Naive thymus-derived CD8-positive, alpha-beta T cell (primary cell): ENCODE measurements at places on chromosomes 12 and 14. TPM values are rescaled to one million over a fixed set of nuclear protein-coding genes. Genes with fewer than 3 reads are reported as not detected.

The GPX2 gene
- polyA plus RNA-seq, result not detected

- DNase-seq, result no peak
These were observed 57.5 kb upstream of the PTGR2 start for GRCh38 chr14:73794146-73794545.

- no peak for DNase-seq
These were observed 281.6 kb downstream of the SLC6A15 start for GRCh38 chr12:84631020-84631419.

GRCh38 chr12:113847856-113848255 is 118.3 kb downstream of the RBM19 start:
- DNase-seq, result no peak

The GDF3 gene
- not detected for polyA plus RNA-seq

DNA sequence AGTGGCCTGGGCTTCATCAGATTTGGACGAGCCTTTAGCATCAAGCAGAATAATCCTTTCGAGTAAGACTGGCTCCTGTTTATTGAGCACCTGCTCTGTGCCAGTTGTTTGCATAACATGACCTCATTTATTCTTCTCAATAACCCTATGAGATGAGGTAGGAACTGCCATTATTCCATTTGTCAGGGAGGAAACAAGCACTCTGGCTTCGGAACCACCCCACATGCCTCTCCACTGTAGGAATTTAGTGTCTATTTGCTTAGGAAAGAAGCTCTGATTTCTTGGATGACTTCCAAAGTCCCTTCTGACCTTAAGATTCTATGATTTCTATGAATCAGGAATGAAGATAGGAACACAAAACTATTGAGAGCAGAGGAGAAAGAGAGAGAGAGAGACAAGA is 11.0 kb downstream of the SAMD4A start:
- no peak for DNase-seq

The HNF1A gene
- not detected for polyA plus RNA-seq

DNA sequence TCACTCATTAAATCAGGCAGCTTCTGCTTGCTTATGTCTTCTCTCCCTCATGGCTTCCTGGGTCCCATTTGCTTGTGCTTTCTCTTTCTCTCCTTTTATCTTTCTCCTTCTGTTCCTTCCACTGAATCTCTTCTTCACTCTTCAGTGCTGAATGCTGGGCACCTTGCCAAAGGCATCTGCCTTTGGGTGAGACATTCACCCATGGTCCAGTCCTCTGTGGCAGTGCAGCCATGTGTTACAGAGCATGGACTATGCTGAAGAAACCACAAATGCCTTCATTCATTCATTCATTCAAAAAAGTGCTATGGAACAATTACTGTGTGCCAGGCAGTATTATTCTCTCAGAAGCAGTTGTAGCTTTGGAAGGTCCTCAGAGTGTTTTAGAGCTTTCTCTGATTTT is 344.4 kb upstream of the STXBP6 start:
- no peak for DNase-seq

- DNase-seq, result no peak
These were observed 31.7 kb upstream of the HELB start for GRCh38 chr12:66270613-66271012.

The SLC2A14 gene
- polyA plus RNA-seq, result not detected

- DNase-seq, result no peak
These were observed 103.8 kb downstream of the OSBPL8 start for GRCh38 chr12:76455582-76456345.

DNA sequence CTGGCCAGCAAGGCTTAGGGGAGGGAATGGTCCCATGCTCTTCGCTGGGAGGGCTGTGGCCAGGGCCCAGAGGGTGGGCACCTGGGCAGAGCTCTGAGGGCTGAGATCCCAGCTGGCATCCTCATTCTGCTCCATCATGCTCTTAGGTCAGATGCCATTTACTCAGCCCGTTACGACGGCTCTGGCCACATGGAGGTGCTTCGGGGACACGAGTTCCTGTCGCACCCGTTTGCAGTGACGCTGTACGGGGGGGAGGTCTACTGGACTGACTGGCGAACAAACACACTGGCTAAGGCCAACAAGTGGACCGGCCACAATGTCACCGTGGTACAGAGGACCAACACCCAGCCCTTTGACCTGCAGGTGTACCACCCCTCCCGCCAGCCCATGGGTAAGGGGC is 30.8 kb upstream of the LRP1-AS start:
- DNase-seq, result no peak

The DPPA3 gene
- polyA plus RNA-seq, result not detected

DNA sequence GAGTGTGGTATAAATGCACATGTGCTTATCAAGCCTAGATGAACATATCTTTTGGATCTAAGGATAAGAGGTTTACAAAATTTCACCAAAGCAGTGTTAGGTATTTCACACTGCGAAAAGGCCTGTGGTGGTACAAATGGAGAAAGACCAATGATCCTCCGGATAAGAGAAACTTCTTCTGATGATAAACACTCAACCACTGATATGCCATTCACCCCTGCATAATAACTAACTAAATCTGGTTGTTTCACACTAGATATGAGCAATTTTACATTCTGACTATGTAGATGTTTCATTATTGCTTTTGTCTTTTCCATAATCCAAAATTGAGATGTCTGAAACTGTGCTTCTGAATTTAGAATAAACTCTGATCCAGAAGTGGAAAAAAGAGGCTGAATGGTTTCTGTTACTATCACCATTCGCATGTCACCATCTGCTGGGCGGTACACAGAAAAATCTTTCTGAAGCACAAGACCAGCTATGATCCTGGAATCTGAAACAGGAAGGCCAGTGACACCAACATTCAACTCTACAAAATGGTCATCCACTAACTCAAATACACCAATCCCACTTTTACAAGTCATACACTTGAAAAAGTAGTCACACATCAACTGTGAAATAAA is 1.3 kb downstream of the BBS10 start:
- no peak for DNase-seq

The CLEC1B gene
- polyA plus RNA-seq, result not detected

The RIN3 gene
- polyA plus RNA-seq, result 45.8 TPM

DNA sequence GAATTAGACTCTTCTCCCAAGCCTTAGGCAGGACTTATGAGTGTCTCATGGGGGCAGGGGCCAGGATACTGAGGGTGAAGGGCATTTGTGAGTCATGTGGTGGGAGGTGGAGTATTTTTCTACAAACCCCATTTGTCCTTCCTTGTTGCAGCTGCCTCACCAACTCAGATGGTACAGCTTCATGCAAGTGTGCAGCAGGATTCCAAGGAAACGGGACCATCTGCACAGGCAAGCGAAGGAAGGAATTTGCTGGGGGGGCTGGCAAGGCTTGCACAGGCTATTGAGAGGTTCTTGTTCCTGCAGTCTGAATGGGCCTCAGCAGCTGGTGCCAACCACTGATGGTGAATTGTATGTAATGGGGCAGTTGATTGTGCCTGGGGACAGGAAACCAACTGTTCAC is 125.1 kb downstream of the STAB2 start:
- DNase-seq, result no peak

- no peak for DNase-seq
These were observed 67.0 kb downstream of the ARF6 start for GRCh38 chr14:49959822-49960408.

- no peak for DNase-seq
These were observed 509.9 kb downstream of the DIO2 start for GRCh38 chr14:79701371-79701770.

GRCh38 chr12:117189725-117190209 is 503 bp downstream of the FBXO21 start:
- no peak for DNase-seq

The SMCO3 gene
- not detected for polyA plus RNA-seq

The IGF1 gene
- not detected for polyA plus RNA-seq

- peak; percentile 57 for DNase-seq
These were observed 48.8 kb downstream of the SLC38A1 start for GRCh38 chr12:46219877-46220655.

GRCh38 chr12:70605976-70606375 is 31.3 kb downstream of the PTPRB start:
- DNase-seq, result no peak

GRCh38 chr12:130162745-130163460 is 639 bp downstream of the FZD10 start:
- DNase-seq, result no peak

DNA sequence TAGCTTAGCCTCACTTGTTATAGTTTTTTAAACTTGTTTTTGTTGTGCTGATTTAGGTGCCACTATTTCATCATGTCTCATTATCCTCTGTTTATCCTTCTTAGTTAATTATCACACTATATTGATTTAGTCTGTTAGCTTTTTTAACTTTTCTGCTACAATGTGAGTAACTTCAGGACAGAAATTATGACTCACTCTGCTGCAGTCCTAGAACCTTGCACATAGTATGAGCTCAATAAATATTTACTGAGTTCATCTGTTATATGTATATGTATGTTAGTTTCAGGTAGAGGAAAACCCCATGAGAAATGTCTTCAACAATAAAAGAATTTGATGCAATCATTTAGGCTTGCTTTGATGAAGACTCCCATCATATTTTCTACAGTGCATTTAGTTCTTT is 224.3 kb upstream of the NAV3 start:
- DNase-seq, result no peak

The IL31 gene
- not detected for polyA plus RNA-seq

The SMOC1 gene
- not detected for polyA plus RNA-seq

- DNase-seq, result no peak
These were observed 75.2 kb downstream of the LIN7A start for GRCh38 chr12:80862531-80862930.

GRCh38 chr12:102569803-102570202 is 89.4 kb upstream of the IGF1 start:
- DNase-seq, result no peak

DNA sequence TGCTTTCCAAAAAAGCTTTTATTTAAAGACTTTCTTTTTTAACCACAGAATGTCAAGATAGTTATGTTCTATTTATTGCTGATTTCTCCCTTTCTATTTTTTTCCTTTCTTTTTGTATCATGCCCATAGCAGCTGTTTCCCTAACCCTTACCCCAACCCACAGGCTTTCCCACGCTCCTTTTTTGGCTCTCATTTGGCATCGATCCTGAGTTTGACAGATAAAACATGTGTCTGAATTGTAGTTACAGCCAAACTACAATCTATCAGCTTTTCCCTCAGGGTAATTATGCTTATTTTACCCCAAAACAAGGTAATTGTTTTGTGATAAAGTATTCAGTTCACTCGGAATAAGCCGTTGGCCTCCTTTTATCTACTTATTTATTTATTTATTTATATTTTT is 46.7 kb downstream of the PDE3A start:
- DNase-seq, result no peak

The TAS2R13 gene
- not detected for polyA plus RNA-seq

The CD69 gene
- polyA plus RNA-seq, result 87.9 TPM
